ENCODE measurements at places on chromosomes 6 and 20.

GRCh38 chr6:6545616-6546317 is 42.8 kb upstream of the LY86 start:
- DNase-seq, result no peak

- DNase-seq, result no peak
These were observed 547.6 kb downstream of the HAO1 start for GRCh38 chr20:7392542-7393206.

DNA sequence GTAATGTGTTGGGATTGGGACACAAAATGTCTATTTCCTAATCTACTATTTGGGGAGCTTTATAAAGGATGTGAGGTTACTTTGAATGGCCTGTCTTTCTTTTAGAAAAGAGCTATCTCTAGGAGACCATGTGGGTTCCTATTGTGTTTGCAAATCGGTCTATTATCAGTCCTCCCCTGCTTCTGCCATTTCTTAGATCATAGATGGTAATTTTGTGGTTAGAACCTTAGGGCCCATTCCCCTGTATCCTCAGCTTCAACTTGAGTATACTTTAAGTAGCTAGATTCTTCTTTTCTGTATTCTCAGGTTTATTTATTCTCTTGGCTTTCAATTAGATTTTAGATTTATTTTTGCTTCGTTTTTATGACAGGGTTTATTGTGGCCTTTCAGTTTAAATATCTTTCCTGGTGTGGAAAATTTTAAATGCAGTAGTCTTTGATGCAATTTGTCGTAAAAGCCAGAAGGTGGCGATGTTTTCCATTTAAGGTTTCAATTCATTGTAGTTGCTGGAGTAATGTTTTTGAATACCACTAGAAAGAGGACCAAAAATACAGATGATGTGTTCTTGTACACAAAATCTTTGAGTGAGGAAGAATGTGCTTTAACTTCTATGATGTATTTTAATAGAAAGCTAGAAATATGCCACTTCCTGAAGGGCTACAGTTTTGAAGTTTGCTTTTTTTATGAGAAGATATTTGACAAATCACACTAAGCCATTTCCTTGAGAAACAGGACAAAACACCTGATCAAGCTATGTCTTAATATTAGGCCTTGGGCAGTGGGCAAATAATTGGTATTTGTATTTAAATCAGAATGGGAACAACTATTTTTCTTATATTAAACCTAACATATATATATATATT is 20.3 kb downstream of the TBPL1 start:
- DNase-seq, result no peak

GRCh38 chr20:16520154-16520553 is 53.1 kb downstream of the KIF16B start:
- DNase-seq, result no peak

- DNase-seq, result no peak
These were observed 365.9 kb upstream of the AGPAT4 start for GRCh38 chr6:161639772-161640171.

Data from activated T-cell treated with anti-CD3 and anti-CD28 coated beads, Interleukin-2, amount 50 U/mL, for 48 hours (primary cell).